ENCODE measurements at places on chromosomes 3 and 15. TPM values are rescaled to one million over a fixed set of nuclear protein-coding genes. Genes with fewer than 3 reads are reported as not detected.

The GASK1A gene
- total RNA-seq = 0.49 TPM

The LYZL4 gene
- total RNA-seq = not detected

The MME gene
- 0.35 TPM for total RNA-seq

The LOXL1 gene
- 4.8 TPM for total RNA-seq

The UBE2E2 gene
- 8.5 TPM for total RNA-seq

The RAB7A gene
- 134 TPM for total RNA-seq

- no peaks in the 10 kb centered on the region for H3K4me1 ChIP-seq
- no peak overlapping the region for H3K4me3 ChIP-seq
- H3K27ac ChIP-seq = no peak overlapping the region
- H3K27me3 ChIP-seq = no peaks in the 10 kb centered on the region
These were observed 20.1 kb downstream of the ZDHHC3 start for GRCh38 chr3:44955917-44956316.

DNA sequence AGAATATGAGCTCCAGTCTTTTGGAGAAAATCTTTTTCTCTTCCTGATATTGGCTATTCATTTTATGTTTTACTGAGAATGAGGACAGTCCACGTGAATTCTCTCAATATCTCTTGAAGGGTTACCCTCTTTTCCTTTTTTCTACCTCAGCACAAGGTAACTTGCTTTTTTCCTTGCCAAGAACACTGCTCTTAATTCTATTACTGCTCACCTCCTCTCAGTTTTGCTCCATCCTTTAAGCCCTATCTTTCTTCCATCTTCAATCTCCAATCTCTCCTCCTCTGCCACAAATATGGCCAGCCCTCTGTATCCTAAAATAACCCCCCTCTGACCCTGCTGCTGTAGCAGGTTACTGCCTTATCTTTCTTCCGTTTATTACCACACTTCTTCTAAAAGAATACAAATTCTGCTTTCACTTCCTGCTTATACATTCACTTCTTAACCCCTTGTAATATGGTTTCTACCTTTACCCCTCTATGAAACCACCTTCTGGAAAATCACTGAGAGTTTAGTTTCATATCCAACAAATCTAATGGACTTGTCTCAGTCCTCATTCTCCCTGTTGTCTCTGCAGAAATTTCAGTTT lies 89.0 kb downstream of the NFKBIZ start:
- no peak overlapping the region for H3K4me3 ChIP-seq
- H3K36me3 ChIP-seq = no peaks in the 10 kb centered on the region
- H3K4me1 ChIP-seq = peaks cover 51% of the 10 kb centered on the region

GRCh38 chr3:176988795-176989194 lies 208.5 kb downstream of the TBL1XR1 start:
- H3K4me1 ChIP-seq = no peaks in the 10 kb centered on the region
- H3K4me3 ChIP-seq = no peak overlapping the region
- H3K36me3 ChIP-seq = no peaks in the 10 kb centered on the region
- no peak overlapping the region for H3K27ac ChIP-seq
- H3K27me3 ChIP-seq = no peaks in the 10 kb centered on the region
- no peak for DNase-seq

DNA sequence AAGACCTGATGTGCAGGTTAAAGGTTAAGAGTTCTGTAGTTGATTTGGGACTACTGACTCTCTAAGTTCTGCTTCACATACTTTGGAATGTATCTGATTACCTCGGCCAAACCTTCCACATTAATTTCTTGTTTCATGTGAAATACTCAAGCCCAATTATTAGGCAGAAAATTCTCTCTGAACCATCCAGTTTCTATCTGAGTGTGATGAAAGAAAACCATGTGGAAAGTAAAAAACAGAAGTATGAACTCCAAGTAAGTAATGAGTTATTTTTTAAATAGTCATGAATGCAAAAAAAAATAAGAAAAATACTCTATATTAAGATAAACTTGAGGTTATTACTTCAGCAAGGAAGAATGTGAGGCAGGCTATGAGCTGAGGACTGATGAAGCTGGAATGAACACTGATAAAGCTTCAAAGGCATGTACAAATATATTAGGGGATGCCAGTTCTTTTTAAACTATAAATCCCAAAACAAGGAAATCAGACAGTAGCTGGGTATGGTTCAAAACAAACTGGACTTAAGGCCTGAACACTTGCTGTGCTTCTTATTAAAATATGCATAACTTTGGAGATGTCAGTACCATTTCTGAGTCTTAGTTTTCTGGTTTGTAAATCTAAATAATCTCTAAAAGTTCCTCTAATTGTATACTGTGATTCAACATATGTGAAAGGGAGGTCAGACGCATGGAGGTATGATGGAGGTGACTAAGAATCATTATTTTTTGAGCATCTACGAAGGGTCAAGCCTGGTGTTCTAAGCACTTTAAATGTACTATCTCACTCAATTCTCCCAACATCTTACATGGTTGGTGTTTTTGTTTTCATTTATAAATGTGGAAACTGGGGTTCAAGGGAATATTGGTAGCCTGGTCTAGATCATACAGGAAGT lies 59.6 kb downstream of the COL6A6 start:
- H3K36me3 ChIP-seq = no peaks in the 10 kb centered on the region
- H3K4me3 ChIP-seq = no peak overlapping the region
- H3K27me3 ChIP-seq = peaks cover 4% of the 10 kb centered on the region
- H3K27ac ChIP-seq = no peak overlapping the region
- no peak for DNase-seq
- no peaks in the 10 kb centered on the region for H3K4me1 ChIP-seq

DNA sequence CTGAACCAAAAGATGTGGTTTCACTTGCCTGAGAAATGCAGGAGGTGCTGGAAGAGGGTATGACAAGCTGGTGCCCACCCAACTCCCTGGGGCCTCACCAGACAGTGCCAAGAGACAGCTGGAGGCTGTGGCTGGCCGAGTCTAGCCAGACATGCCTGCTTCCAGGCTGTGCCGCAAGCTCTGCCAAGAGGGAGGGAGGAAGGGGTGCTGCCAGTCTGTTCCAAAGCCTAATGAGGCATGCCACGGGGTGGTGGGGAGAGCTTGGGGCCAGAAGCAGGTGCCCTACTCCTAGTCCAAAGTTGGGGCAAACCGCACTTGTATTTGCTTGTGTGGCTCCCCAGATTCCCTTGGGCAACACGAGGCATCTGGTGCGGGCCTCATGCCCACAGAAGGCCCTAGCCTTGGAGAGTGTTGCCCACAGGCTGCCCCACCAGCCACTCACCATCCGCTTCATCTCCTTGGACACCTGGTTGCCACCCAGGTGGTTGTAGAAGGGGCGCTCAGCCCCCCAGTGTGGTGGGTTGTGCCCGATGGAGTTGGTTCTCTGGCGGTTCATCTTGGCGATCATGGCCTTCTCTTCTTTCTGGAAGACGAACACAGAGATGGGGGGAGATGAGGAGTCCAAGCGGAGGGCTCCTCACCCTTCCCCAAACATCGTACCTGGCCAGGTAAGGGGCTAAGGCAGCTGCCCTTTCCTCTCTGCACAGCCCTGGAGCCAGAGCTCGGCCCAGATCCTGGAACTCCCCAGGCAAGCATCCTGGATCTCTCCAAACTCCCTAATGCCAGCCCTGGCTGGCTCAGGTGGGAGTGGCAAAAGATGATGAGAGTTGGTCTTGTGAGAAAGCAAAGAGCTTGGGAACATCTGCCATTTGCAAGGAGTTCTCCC lies 123.4 kb downstream of the SEC22A start:
- no peak overlapping the region for H3K27ac ChIP-seq
- H3K4me3 ChIP-seq = no peak overlapping the region
- H3K4me1 ChIP-seq = no peaks in the 10 kb centered on the region

- H3K27me3 ChIP-seq = peaks cover 10% of the 10 kb centered on the region
- H3K4me1 ChIP-seq = peaks cover 23% of the 10 kb centered on the region
- peak overlapping the region; percentile 77 for H3K4me3 ChIP-seq
These were observed 757 bp downstream of the VWA5B2 start for GRCh38 chr3:184230081-184230602.

DNA sequence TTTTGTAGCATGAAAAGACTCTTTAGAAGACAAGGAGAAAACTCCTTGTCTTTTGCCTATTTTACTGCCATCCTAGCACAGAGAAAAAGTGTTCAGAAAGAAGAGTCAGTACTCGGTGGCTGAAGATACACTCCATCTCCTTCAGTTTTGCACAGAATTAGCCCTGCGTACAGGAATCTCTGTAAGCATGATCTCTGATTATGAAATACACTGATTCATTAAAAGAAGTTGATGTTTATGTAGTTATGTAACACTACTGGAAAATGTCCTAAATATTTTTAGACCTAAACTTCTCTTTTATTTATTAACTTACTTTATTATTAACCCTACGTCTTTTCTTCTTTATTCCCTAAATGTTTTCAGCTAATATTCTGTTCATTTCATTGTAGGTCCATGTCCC lies 138.4 kb downstream of the LEKR1 start:
- H3K27ac ChIP-seq = no peak overlapping the region
- no peak for DNase-seq
- H3K4me1 ChIP-seq = no peaks in the 10 kb centered on the region
- H3K4me3 ChIP-seq = no peak overlapping the region

DNA sequence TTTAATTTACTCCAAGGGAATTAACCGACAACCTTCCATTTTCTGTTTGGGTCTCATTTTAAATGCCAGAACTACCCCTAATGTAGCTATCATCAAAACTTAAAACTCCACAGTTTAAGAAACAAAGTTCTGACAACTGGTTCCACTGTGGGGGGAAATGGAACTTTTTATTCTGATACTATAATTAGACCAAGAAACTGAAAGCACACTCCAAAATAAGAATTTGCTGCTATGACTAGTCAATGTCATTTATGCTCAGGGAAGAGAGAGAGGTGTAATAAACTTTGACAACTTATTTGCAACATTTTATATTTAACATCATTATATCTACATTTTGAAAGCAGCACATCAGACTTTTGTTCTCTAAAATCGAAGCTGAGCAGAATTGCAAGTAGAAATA lies 169.2 kb downstream of the ANXA2 start:
- H3K27me3 ChIP-seq = no peaks in the 10 kb centered on the region
- H3K36me3 ChIP-seq = no peaks in the 10 kb centered on the region
- no peaks in the 10 kb centered on the region for H3K4me1 ChIP-seq
- no peak for DNase-seq
- H3K4me3 ChIP-seq = no peak overlapping the region

- no peak overlapping the region for H3K4me3 ChIP-seq
- H3K27me3 ChIP-seq = no peaks in the 10 kb centered on the region
- no peaks in the 10 kb centered on the region for H3K36me3 ChIP-seq
- H3K4me1 ChIP-seq = peaks cover 5% of the 10 kb centered on the region
- no peak overlapping the region for H3K27ac ChIP-seq
- DNase-seq = no peak
These were observed 819.7 kb downstream of the FHIT start for GRCh38 chr3:60431599-60431958.

DNA sequence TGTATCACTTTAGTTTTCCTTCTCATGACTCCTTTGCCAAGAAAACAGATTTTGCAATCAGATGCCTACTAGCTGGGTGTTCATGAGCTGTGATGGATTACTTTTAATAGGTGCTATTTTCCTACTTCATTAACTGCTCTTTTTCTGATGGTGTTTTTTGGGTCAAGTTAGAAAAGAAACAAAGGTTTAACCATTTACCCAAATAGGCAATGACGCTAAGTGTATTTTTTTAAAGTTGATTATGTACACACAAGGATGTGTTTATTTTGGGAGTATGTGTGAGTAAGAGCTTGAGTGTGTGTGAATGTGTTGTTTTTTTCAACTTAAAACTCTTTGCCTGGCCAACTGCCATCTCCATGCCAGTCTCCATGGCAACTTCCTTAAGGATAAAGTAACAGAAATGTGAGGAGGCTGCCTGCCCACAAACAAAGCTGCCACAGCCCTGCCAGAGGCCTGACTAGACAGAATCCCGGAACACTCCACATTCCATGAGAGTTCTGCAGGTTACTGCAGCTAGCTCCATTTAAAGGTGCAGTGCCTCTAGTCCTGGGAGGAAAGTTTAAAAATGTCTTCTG lies 215.6 kb upstream of the RBMS3 start:
- DNase-seq = no peak
- no peak overlapping the region for H3K4me3 ChIP-seq
- no peak overlapping the region for H3K27ac ChIP-seq
- H3K27me3 ChIP-seq = no peaks in the 10 kb centered on the region
- H3K36me3 ChIP-seq = no peaks in the 10 kb centered on the region

DNA sequence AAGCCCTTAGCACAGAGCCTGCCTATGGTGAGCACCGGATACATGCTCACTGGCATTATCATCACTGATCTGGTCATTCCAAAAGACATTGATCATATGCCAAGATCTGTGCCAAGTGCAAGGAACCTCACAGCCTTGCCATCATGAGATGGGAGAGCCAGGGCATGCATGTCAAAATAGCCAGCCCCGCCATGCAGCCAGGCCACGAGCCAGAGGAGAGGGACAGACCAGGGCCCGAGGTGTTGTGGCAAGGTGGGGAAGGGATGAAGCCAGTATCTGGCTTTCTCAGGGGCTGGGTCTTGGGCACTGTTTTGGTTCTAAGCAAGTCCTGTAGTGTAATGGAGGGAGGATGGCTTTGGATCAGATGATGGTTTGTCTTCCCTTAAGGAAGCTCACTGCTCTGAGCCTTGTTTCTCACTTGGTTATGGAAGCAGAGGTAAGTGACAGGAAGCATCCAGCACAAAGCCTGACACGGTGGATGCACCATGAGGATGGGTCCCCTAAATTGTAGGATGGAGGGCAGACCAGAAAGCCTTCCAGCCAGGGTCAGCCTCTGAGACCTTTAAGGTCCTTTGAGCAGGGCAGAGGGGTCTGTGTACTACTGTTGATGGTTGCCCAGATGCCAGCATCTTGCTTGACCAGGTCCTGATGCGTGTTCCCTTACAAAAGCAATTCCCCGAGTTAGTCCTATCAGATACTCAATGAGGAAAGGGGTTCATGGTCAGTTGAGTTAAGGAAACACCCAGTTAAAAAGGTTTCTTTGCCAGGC lies 247.7 kb upstream of the TLE3 start:
- H3K27ac ChIP-seq = no peak overlapping the region
- peaks cover 11% of the 10 kb centered on the region for H3K27me3 ChIP-seq
- H3K4me1 ChIP-seq = peaks cover 4% of the 10 kb centered on the region
- no peaks in the 10 kb centered on the region for H3K36me3 ChIP-seq
- H3K4me3 ChIP-seq = no peak overlapping the region

- H3K27me3 ChIP-seq = no peaks in the 10 kb centered on the region
- H3K4me3 ChIP-seq = no peak overlapping the region
- no peak overlapping the region for H3K27ac ChIP-seq
- DNase-seq = no peak
- H3K4me1 ChIP-seq = no peaks in the 10 kb centered on the region
These were observed 97.2 kb downstream of the DGKG start for GRCh38 chr3:186264608-186265400.

DNA sequence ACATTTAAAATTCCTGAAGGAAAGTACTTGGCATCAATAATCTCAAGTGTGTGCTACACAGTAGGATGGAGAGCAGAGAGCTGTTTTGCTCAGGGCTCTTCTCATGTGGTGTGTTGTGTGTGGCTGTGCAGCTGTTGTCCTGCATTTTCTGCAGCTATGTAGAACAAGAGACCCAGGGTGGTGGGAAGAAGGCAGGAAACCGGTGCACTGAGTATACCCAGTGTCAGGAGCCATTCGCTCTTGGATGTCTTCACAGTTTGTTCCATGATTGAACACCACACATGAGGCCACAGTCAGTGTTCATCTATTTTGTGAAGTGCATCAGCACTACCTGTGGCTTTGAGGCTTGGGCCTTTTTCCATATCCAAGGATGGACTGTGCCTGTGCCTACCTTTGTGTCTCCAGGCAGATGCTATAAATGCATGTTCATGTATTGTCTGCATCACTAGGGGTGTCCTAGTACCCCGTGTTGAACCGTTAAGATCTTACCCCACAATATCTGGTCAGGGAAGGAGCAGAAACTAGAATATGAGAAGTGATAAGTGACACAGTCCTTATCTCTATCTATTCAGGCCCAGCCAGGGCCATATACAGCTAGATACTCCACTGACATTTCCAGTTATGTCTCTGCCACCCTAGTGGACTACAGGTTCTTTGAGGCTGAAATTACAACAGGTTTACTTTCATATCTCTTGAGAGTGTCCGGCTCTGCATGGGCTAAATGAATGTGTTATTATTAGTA lies 194.3 kb downstream of the NR2F2 start:
- no peaks in the 10 kb centered on the region for H3K36me3 ChIP-seq
- no peak overlapping the region for H3K27ac ChIP-seq
- H3K27me3 ChIP-seq = no peaks in the 10 kb centered on the region
- no peak for DNase-seq
- no peaks in the 10 kb centered on the region for H3K4me1 ChIP-seq

All from T-cell (primary cell).